ENCODE measurements at places on chromosomes 16 and 17.

- no peak for DNase-seq
These were observed 513 bp downstream of the CRLF3 start for GRCh38 chr17:30824002-30824355.

DNA sequence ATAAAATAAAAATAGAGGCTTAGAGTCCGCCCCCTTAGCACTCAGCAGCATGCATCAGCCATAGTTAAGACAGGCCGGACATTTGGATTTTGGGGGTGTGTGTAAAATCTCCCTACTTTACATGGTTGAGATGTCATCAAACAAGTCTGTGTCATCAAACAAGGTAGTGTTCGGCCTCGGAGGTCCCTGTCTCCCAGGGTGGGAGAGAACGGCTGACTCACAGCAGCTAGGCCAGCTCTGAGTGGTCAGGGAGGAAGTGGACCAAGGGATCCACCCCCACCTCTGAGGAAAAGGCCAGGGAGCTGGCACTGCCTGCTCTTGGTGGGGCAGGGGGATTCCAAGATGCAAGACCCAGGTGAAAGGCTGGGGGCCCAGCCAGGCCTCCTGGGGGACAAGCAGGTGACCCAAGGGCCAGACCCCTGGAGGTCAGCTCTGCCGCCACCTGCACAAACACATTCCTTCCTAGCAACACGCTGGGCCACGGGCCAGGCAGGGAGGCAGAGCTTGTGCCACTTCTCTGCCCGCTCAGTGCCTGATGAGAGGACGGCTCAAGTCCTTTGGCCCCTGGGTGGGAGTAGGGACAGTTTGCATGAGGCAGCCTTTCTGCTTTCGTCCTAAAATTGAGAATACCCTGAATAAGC, 28.5 kb downstream of the KIFC3 start:
- no peak for DNase-seq

- no peak for DNase-seq
These were observed 69.5 kb downstream of the USP31 start for GRCh38 chr16:23079675-23080301.

DNA sequence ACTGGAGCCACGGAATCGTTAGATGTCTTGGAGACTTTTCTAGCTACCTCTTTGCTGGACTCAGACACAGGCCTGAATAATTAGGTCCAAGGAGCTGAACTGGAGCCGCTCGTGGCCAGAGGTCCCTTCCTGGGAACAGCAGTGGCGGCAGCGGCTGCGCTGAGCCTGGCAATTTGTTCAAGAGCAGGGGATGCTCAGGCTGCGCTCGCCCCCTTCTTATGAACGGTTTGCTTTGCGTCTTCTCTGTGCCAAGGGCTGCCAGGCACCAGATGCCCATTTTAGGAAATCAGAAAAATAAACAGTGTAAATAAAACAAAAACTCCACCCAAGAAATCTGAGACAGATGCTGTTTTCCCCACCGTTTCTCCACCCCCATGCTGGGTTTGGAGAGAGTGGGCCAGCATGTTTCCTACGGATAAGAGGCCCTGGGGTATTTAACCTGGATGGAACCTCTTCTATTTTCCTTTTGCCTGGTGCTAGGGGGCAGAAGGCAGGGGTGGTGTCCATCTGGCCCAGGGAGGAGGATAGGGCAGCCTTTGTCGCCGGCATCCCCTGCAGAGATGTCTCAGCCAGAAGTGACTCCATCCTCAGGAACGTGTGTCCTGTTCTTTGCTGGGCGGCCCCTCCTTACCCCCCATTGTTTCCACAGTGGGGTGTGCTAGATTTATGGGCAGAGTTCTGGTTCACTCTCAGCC, 163.4 kb downstream of the SEC14L1 start:
- no peak for DNase-seq

- DNase-seq = no peak
These were observed 1.5 kb upstream of the MYH10 start for GRCh38 chr17:8632061-8632460.

DNA sequence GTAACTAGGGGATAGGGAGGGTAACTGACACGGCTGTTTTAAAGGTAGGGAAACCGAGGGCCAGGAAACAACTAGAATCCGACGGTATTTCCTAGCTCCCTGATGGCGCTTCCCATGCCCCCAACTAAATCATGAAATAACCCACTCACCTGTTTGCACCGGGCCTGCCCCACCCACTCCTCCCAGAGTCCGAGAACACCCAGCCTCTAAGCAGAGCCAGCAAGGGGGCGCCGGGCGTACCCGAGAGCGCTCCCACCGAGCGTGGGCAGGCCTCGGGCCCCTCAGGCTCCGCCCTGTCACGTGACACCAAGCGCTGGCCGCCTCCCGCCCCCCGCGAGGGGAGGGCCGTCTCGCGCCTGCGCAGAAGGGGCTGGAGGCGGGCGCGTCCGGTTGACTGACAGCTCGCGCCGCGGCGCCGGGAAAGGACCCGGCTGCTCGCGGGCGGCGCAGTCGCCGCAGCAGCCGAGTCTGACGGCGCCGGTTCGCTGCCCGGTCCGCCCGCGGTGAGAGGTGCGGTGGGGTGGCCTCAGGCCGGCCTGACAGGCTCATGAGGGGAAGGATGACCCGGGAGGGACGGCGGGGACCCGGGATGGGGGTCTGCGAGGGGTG, at the start of gene KIAA0513:
Gene KIAA0513, plus strand, starts transcription at position 447 of the 609 bp plus-strand sequence. CDS start 39,277 bp downstream, outside the sequence.
- peak; percentile 76 for DNase-seq

DNA sequence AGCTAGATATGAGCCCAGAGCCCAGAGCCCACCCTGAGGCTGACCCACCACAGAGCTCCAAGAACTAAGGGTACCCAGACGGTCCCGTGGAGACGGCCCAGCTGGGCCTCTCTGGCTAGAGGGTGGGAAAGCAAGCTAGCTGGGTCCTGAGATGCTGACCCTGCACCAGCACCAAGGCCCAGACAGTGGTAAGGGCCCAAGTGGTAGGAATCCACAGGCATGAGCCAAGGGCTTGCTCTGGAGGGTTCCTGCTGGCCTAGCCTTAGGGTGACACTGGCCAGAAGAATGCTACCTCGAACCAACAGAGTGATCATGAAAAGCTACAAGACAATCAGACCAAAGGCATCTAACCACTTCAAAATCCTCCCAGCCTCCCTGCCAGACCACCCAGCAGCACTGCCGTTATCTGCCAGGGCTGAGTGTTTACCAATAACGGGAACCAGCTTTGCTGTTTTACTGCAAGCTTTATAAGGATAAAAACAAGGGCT, 13.2 kb downstream of the HIC1 start:
- no peak for DNase-seq

GRCh38 chr16:23527961-23528643, 17.8 kb upstream of the GGA2 start:
- no peak for DNase-seq

DNA sequence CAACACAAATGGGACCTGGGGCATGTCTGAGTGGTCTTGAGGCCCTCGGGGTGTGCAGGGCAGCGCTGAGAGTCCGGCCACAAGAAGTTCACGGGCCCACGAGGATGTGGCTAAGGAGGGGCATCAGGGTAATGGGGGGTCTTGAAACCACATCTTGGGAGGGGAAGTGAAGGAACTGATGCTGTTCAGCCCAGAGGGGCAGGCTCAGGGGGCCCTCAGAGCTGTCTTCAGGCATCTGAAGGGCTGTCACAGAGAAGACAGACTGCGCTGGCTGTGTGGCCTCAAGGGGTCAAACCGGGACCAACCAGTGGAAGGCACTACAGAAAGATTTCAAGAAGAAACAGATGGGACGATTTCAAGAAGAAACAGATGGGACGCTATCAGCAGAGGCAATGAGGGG, 45.1 kb downstream of the ZNF423 start:
- no peak for DNase-seq

- no peak for DNase-seq
These were observed 14.6 kb upstream of the KRT17 start for GRCh38 chr17:41638941-41639340.

DNA sequence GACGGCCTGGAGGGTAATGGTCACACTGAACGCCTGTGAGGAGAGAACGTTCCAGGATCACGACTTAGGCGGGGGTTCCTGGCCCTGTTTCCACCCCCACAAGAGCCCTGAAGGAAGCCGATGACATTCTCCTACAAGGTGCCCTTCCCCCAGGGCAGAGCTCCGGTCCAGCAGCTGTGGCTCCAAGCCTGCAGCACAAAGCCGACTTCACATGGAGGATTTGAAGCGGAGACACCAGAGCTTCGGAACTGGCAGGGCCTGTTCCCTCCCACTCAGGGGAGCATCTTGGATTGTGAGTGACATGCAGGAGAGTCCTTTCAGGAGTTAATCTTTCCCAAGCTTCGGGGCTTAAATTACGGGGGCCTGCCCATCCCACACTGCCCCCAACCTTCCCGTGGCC, 5.0 kb downstream of the FADS6 start:
- DNase-seq = no peak

DNA sequence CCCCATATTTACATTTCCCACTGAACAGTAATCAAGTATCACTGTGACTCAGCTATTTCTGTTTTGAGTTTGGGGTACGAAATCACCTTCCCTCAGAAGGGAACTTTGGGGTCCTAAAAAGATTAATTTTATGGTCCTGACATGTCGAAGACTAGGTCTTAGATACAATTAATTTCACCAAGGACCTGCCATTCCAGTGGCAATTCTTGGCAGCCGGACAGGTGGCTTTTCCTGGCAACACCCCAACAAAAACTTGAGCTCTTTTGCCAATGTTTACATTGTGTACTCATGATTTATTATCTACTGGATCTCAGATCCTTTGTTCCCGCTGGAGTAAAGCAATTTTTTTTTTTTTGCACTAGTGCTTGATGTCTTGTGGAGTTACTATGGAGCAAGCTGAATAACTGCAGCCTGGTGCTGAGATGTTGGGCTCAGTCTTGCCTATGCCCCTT, 14.4 kb downstream of the SLFN5 start:
- DNase-seq = no peak

DNA sequence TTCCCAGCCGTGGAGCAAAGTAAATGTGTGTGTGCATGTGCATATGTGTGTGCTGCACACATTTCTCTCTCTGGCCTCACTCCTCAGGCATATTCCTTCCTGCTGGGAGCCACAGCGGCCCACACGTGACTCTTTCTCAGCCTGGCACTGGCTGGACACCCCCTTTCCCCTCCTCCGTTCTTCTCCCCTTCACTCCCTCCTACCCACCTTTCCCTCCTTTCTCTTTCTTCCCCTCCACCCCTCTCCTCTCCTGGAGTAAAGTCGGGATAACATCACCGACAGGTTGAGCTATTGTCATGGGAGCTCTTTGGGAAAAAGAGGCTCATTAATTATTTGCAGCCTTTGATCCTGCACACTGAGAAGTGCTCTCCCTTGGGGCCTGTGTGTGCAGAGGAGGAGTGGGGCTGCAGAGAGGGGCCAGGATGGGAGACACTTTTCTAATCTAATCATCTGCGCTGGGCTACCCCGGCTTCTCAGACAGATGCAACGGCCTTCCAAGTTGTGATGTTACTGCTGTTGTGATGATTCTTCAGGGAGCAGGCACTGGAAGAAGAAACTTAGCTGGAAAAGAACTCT, 126.3 kb upstream of the HSBP1 start:
- DNase-seq = no peak

GRCh38 chr16:30805056-30805369, 18.0 kb upstream of the ZNF629 start:
- no peak for DNase-seq

- DNase-seq = no peak
These were observed 215.8 kb downstream of the CDH8 start for GRCh38 chr16:61820398-61820797.

- DNase-seq = no peak
These were observed 13.8 kb downstream of the ITGB3 start for GRCh38 chr17:47267354-47267828.

DNA sequence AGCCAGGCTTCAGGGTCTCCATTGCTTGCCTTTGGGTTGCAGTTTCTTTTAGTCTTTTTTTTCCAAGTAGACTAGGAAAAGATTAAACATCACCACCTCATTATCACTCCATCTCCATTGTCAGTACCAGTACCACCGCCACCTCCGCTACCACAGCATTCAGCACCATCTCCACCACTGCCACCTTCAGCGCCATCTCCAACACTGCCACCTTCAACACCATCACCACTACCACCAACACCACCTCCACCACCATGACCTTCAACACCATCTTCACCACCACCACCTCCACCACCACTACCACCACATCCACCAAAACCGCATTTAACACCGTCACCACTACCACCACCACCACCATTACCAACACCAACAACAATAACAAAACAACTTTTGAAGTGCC, 141.5 kb upstream of the MPHOSPH6 start:
- DNase-seq = no peak

DNA sequence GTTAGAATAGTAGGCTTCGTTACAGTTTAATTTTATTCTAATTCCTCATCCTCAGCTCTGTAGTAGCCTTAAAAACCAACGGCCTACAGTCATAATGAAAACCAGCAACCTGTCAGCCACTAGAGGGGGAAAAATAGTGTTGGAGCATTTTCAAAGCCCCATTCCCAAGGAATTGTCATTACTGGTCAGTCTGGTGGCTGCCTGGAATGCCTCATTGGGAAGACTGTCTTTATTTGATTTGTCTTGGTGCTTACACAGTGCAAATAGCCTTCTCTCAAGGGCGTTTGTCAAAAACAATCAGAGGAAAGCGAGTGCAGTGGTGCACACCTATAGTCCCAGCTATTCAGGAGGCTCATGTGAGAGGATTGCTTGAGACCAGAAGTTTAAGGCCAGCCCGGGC, 4.7 kb downstream of the LPCAT2 start:
- DNase-seq = no peak

- no peak for DNase-seq
These were observed 40.1 kb downstream of the CPNE2 start for GRCh38 chr16:57132470-57132869.

GRCh38 chr17:4744999-4745969, 5.6 kb upstream of the CXCL16 start:
- DNase-seq = no peak

GRCh38 chr16:1062895-1063294, 9.7 kb upstream of the SSTR5 start:
- DNase-seq = no peak

GRCh38 chr16:77939968-77940367, 82.4 kb upstream of the CLEC3A start:
- no peak for DNase-seq

DNA sequence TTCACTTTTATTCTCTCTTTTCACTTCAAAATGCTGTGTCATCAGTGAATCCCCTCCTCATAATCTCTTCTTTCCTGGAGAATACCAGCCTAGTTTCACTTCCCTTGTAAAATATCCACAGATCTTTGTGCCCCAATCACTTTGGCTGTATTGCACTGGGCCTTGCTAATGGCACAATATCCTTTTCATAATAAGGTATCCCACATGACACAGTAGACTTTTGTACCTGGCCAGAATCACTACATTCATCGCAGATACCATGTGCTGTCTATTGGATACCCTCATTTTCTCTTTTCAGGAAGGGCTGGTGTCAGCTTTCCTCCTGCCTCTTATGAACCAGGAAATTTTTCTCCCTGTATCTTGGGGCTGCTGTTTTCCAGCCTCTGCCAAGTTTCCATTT, 25.7 kb upstream of the TOX3 start:
- no peak for DNase-seq

GRCh38 chr17:52442350-52442749, 283.8 kb upstream of the CA10 start:
- no peak for DNase-seq

DNA sequence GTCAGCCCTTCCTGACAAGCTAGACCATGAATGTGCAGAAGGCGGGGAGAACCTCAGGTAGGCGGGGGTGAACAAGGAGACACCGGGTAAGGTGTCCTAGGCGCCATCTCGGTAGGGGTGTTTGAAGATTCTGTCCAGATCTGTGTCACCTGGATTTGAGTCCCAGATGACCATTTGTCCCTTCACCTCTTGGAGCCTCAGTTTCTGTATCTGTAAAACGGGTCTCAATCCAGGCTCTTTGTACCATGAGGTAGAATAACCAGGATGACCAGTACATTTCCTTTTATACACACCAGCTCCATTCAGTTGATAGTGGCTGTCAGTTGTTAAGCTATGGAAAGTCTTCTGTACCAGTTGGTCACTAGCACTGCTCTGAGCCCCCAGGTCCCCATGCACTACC, 86.7 kb downstream of the ABCC6 start:
- no peak for DNase-seq
